ENCODE measurements at places on chromosomes 2 and 18.

DNA sequence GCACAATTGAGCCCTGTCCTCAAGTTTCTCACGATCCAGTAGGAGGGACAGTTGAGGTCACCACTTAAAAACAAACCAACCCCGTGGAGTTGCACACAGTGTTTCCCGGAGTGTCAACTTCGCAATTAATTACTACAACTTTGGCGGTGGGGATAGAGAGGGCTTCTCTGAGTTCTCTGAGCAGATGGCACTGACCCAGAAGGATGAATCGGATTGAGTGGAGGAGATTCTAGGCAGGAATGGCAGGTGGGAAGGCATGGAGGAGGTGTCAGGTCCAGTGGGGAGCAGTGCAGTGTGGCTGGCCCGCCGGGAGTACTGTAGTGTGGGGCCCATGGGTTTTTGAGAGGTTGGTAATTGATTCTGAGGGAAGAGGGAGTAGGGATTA lies 12.0 kb downstream of the SIX3 start:
- DNase-seq, result no peak

DNA sequence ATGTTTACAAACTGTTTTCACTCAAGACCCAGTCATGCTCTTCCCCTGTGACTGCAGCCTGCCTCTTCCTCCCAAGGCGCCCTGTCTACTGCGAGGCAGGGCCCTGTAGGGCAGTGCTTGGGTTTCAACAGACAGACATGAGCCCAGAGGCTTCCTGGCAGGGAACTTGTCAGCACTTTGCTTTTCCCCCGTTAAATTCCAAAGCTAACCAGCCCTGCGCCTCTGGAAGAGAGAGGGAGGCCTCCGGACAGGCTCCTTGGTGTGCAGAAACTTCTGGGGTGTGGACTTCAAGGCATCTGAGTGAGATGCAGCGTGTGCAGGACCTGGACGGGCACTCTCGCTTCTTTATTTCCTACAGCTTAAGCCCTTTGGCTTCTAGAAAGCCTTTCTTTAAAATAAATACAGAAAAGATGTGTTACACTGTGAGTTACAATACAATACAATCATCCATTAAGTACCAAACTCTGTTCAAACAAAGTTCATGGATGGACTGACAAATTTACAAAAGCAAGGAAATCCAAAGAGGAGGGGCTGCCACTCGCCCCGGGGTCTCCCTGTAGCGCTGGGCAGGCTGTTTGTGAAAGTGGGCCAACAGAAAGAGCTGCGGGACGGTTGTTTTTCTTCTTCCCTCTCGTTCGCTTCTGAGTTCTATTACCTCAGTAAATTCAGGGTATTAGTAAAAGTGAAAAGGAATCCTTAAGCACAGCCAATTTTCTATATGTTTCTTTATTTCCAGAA lies 8.8 kb upstream of the ZNF516 start:
- DNase-seq, result no peak

DNA sequence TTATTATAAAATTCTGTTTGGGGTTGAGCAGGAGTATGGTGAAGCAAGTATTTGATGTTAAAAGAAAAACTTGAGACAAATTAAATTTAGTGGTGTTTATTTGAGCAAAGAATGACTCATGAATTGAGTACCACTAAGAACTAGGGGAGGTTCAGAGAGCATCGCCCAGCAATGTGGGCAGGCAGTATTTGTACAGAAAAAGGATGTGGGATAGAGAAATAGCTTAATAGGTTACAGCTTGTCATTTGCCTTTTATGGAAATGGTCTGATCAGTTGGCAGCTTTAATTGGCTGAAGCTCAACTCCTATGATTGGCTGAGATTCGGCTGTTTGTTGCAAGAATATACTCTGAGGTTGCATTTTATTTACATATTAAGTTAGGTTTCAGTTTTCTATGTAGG lies 68.2 kb downstream of the LRATD1 start:
- no peak for DNase-seq

DNA sequence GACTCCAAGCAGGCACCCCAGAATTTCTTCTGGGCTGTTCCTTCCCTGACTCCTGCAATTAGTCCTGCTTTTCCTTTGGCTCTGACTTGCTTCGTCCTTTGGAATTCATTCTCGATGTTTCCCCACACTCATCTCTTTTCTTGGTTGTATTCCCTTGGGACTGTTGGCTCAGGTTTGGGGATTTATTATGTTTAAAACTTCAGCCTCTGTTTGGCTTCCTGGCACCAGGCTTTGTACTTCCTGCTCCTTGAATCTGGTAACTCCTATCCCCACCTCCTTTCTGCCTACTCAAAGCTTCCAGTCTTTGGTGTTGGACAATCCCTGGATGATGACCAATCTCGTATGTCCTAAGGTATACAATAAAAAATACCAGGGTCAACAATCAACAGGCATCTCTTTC lies 1.8 kb upstream of the KCNE4 start:
- DNase-seq, result no peak

- peak; percentile 93 for DNase-seq
Observed at GRCh38 chr2:74391580-74392448, 11.7 kb upstream of the DCTN1 start.

DNA sequence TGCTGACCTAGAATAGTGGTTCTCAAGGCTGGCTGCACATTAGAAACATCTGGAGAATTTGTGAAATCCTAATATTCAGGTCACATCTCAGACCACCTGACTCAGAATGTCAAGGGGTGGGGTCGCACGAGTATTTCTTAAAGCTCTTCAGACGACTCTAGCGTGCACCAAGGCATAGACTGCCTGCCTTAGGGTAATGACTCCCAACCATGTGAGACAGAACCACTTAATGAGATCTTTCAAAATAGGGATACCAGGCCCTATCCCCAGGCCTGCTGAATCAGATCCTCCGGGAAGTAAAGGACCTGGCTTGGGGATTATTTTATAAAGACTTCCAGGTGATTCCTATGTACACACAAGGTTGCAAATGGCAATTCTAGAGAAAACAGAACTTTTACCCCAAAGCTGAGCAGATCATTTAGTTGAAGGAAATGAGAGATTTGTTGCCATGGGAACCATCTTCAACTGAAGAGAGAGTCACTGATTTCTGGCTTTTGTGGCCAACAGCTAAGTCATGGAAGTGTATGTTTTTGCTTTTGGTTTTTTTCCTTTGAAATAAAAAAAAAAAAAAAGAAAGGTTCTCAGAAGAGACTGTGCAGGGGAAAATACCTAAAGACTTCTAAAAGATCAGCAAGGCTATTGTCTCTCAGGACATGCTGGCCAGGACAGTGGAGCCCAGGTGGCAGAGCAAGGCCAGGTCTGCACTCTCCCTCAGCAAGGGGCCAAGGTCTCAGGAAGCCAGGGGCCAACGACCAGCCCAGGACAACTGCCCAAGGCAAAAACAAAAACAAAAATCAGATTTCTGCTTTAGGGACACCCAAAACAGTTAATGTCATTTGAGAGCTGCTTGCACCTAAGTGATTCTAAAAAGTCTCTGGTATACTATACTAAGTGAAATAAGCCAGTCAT lies 15.3 kb upstream of the LOXHD1 start:
- DNase-seq, result no peak

GRCh38 chr18:2657788-2658458 lies 2.4 kb downstream of the SMCHD1 start:
- no peak for DNase-seq

- DNase-seq, result no peak
Observed at GRCh38 chr2:163565192-163565591, 170.6 kb downstream of the FIGN start.

- no peak for DNase-seq
Observed at GRCh38 chr2:6999211-6999877, 82.1 kb downstream of the RNF144A start.

DNA sequence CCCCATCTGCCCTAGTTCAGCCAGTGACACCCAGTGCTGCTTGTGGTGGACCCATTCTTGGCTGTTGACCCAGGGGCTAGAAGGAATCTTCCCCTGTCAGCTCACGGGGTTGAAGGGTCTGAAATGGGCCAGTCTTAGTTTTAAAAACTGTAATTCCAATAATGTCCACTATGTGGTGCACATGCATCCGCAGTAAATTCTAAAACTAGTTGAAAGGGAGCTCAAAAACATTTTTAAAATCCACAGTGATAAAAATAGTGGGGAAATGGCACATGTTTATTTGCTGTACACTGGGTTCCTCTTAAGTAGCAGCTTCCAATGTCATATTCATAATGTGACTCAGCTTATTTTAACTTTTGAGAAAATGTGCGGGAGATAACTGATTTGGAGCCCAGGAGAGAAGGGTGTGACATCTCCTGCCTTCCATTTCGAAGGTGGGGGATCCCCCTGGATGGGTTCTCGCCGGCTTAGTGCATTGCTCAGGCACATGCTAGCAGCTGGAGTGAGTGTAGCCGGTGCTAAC lies 32.8 kb downstream of the GRHL1 start:
- no peak for DNase-seq

DNA sequence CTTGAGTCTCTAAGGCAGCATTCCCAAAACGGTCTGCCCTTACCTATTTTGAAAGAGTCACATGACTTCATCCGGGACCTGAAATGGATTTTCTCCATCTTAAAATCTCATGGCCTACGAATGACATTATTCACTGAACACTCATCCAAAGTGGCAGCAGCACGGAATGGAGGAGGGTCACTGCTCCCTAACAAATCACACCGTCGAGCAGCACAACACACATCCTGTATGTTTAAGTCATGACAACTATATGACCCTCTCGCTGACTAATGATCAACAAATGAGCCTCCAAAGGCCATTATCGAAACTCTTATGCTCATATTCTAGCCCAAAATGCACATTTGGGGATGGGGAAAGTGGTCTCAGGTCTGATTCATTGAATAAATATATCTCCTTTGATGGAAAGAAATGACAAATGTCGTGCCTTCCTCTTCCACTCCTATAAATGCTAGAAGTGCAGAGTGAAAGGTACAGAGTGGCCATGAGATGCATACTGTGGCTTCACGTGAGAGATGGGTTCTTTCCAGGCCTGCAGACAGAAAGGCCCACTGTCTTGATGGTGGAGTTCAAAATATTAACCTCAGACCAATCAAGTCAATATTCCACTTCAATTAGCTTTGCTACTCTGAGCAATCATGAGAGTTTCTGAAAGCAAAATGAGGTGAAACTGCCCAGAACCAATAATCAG lies 70.8 kb downstream of the C2orf76 start:
- DNase-seq, result no peak

DNA sequence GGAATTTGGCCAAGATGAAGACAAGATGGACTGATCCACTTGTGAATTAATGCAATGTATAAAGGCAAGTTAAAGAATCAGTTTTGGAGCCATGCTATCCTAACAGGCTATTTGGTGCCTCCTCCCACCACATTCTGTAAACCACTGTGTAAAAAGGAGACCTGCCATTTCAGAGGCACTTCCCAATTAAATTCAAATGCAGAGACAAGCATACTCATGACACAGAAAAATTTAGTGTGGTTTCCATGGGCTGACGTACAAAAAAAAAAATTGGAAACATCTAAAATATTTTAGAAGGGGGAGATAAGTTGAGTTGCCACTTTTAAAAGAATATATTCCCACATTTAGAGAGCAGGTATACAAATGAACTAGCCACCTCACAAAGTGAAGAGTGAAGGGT lies 112.1 kb downstream of the TCF4 start:
- DNase-seq, result no peak

GRCh38 chr2:177612659-177613058 lies 220.1 kb downstream of the AGPS start:
- no peak for DNase-seq

- peak; percentile 89 for DNase-seq
Observed at GRCh38 chr2:144524118-144525009, 4.4 kb upstream of the ZEB2 start.

DNA sequence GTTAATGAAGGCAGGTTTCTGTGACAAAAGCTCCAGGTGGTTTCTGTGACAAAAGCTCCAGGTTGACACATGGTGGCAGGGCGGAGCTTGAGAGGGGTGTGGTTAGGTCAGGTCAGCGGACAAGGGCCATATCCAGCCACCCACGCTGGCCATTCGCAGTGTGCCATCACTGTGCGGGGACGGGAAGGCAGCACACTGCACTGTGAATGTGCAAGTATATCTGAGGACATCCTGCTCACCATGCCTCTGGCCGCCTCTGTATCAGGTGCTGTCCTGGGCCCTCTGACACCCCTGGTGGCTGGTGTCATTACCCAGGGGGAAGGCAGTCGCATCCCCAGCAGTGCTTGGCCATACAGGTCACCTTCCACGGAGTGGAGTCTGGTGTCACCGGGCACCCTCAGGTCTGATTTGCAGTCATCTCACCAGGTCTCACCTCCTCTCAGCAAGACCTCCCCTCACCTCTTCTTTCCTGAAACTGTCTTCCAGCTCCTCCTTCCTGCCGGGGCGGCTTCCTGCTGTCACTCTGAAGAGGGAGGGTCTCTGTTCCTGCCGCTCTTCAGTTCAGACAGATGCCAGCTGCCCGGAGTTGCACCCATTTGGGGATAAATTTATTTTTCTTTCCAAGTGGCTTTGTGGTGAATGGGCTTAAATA lies 34.9 kb downstream of the CTIF start:
- DNase-seq, result no peak

DNA sequence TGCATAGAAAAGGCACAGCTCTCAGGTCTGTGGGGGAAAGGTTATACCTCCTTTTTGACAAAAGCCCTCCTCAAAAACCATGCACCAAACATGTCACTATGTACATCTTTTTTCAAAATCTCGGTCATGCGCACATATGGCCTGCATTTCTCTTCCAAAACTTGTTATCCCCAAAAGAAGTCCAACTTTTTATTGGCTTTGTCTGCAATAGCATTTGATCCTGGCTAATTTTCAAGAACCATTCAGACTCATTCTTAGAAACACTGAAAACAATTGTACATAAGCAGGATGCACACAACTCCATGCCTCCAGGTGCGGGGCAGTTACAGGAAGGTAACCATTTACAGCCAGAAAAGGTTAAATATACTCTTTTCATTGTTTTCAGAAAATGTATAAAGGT lies 21.9 kb downstream of the SERTAD2 start:
- no peak for DNase-seq

GRCh38 chr2:122627388-122627787 lies 871.9 kb downstream of the TSN start:
- no peak for DNase-seq

GRCh38 chr18:69674292-69674877 lies 273.3 kb downstream of the CD226 start:
- no peak for DNase-seq

DNA sequence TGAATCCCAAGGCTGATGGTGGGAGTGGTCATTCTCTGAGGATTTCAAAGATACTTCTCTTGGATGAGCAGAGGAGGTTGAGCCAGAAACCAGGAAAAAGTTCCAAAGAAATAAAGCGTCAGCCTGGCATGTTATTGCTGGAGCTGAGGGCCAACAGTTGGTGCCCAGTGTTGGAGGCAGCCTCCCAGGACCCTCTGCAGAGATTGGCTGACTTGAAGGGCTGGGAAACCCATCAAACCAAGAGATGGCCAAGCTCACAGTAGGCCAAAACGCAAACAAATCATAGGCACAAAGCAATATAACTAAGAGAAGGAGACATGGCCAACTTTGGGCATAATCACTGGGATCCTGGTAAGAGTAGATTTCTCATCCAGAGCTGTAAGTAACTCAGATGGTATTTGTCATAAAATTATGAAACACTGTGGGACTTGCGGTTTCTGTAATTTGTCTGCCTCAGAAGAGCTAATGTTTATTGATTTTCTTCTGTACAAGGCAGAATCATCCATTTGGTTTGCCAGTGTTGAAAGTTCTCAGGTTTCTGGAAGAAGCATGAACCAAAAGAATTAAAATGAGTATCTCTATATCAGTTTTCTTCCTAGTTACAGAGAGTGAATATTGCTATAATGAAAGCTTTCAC lies 108.3 kb downstream of the ATL2 start:
- DNase-seq, result peak; percentile 49

GRCh38 chr2:219142329-219142728 lies 18.3 kb downstream of the NHEJ1 start:
- peak; percentile 79 for DNase-seq

- DNase-seq, result peak; percentile 46
Observed at GRCh38 chr2:38719706-38720105, 31.5 kb downstream of the SRSF7 start.

GRCh38 chr2:25994509-25994908 lies 12.2 kb upstream of the KIF3C start:
- no peak for DNase-seq

All from coronary artery (tissue), 2 donors.